ENCODE measurements at places on chromosomes 6 and 20. TPM values are rescaled to one million over a fixed set of nuclear protein-coding genes. Genes with fewer than 3 reads are reported as not detected.

- no peak for DNase-seq
Observed at GRCh38 chr6:80543598-80544222, 437.2 kb downstream of the BCKDHB start.

DNA sequence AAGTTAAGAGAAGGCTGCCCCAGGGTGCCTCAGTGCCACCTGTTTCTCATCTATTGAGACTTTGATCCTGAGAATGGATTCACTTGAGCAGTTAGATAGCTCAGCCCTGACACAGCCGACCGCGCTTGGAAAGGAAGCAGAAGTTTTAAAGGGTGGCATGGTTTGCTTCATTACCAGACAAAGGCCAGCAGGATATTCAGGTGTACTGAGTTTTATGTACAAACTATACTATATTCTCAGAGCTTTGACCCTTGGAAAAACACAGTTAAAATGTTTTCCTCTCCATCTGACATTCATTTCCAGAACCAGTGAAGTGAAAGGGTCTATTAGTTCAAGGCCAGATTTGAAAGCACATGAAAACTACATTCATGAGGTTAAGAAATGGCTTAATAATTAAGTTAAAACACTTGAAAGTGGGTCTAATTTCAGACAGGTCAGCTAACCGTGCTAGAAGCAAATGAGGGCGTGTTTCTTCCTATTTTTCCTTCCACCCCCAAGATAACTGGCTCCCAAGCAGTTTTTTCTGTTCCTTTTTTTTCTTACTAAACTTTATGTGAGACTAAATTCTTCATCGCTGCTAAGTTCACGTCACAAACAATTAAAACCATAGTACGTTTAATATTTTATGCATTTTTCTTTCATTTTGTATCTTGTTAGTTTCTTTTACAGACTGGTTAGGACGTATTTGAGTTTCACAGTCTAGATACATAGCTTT is 385.3 kb upstream of the SOX4 start:
- no peak for DNase-seq

DNA sequence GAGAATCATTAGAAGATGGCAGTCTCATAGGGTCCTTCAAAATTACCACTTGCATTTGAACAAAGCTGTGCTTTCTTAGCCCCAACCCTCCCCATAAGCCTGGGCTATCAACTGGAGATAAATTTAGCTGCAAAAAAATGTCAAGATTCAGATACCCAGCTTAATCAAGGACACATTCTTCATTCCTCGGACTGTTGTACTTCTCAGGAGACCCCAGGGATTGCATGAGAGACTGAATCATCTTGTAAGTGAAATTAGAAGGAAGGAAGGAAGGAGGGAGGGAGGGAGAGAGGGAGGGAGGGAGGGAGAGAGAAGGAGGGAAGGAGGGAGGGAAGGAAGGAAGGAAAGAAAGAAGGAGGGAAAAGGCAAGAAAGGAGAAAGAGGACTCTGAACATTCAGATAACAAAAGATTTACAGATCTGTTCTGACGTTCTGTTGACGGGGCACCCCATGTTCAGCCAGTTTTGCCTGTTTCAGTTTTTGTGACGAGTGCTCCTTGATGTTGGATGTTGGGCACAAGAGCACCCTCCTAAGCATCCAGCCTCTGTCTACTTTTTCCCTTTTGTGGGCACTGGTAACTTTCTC is 498.7 kb downstream of the PREX1 start:
- no peak for DNase-seq

- peak; percentile 60 for DNase-seq
Observed at GRCh38 chr6:138001750-138002349, 105.4 kb downstream of the PERP start.

GRCh38 chr6:33439956-33440648 is 14.3 kb upstream of the ZBTB9 start:
- no peak for DNase-seq

GRCh38 chr20:8094850-8095249 is 37.2 kb upstream of the PLCB1 start:
- DNase-seq = no peak

- no peak for DNase-seq
Observed at GRCh38 chr6:122799916-122800686, 11.0 kb downstream of the SMPDL3A start.

CAP2 gene
- total RNA-seq = 24.3 TPM

GRCh38 chr20:25016471-25016870 is 23.9 kb upstream of the APMAP start:
- DNase-seq = no peak

LY6G6D gene
- not detected for total RNA-seq

DNA sequence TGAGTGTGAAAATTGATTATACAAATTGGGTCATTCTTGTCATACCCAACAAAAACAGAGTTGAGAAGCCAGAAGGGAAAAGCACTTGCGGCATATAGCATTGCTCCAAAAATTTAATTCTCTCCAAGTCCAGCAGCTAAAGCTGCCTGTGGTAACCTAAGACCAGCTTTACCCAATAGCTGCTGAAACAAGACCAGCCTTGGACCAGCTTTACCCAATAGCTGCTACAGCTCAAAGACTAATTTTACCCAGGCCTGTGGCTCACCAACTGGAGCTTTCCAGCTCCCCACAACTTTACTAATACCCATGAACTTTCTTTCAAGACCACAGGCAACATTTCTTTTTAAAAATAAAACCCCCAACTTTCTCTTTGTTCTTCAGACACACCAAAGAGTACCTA is 32.8 kb upstream of the ZNF133 start:
- DNase-seq = no peak

ADA gene
- total RNA-seq = 8.2 TPM

GRCh38 chr20:49925901-49926454 is 10.2 kb upstream of the RNF114 start:
- DNase-seq = no peak

DNA sequence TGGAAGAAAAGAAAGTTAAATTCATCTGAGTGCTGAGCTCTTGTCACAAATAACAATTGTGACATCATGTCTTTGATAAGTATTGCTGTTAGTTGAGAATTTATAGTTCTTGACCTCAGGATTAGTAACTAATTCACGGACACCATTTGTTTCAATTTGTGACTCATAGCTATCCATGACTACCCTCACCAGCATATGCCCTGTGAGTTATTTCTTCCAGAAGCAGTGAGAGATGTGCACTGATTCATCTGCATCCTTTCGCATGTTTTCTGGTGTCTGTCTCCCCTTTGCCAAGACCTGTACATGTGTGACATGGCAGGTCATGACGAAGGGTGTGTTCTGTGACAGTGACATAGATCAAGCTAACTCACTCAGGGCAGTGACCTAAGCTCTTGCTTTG is 86.9 kb downstream of the SOBP start:
- DNase-seq = no peak

HSPA12B gene
- 1.1 TPM for total RNA-seq

DNA sequence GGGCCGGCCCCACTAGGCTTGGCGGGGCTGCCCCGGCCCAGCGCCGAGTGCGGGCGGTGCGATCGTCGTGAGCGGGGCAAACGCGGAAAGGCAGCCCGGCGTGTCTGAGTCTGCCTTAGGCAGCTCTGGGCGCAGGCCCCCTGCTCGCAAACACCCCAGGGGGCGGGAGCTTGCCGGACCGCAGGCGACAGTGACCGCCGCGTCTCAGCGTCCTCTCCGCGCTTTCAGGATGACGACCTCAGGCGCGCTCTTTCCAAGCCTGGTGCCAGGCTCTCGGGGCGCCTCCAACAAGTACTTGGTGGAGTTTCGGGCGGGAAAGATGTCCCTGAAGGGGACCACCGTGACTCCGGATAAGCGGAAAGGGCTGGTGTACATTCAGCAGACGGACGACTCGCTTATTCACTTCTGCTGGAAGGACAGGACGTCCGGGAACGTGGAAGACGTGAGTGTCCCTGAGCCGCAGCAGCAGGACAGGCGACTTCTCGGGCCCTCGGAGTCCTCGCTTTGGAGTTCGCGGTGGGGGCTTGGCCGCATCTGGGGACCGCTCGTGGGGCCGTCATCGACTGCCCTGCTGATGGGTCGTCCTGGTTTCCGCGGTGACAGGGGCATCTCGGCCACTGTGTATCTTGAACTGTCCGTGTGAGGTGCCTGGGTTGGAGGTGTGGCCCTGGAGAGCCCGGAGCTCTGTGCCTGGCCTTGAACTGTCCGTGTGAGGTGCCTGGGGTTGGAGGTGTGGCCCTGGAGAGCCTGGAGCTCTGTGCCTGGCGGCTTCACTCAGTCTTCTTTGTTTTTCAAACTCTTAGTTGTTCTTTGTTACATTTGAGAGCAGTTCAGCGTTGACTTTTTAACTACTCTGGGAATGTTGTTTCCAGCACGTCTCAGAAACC is 786 bp downstream of the ADRM1 start:
- peak; percentile 16 for DNase-seq

- DNase-seq = no peak
Observed at GRCh38 chr20:5967469-5967868, 17.0 kb downstream of the MCM8 start.

MTFR2 gene
- 6.7 TPM for total RNA-seq

GRCh38 chr20:18678549-18679419 is 90.9 kb downstream of the DTD1 start:
- peak; percentile 5 for DNase-seq

IL17F gene
- not detected for total RNA-seq

DNA sequence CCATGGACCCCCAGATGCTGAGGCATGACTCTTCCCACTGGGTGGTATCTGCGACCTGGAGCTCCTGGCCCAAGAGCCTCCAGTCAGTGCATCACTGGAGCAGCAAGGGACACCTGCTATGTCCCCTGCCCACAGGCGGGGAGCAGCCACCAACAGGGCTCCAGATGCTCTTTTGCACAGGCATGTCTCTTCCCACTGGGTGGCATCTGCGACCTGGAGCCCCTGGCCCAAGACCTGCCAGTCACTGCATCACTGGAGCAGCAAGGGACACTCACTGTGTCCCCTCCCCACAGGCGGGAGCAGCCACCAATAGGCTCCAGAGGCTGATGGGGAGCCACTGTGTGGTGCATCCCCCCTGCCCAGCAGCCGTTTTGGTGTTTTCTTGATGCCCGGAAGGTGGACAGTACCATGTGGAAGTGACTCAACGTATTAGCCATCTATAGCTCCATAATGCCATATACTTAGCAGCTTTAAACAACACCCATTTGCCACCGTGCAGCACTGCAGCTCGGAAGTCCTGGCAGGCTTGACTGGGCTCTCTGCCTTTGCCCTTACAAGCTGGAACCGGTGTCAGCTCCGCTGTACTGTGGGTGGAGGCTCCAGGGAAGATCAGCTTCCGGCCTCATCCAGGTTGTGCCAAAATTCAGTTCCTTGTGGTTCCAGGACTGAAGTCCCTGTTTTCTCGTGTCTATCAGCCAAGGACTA is 124.9 kb upstream of the CST7 start:
- DNase-seq = no peak

GRCh38 chr20:12269579-12269978 is 351.9 kb downstream of the BTBD3 start:
- no peak for DNase-seq

FERMT1 gene
- not detected for total RNA-seq

GRCh38 chr6:63471654-63472053 is 100.6 kb upstream of the LOC128125822 start:
- DNase-seq = no peak

- DNase-seq = no peak
Observed at GRCh38 chr20:15616626-15617025, 956.6 kb downstream of the KIF16B start.

DNA sequence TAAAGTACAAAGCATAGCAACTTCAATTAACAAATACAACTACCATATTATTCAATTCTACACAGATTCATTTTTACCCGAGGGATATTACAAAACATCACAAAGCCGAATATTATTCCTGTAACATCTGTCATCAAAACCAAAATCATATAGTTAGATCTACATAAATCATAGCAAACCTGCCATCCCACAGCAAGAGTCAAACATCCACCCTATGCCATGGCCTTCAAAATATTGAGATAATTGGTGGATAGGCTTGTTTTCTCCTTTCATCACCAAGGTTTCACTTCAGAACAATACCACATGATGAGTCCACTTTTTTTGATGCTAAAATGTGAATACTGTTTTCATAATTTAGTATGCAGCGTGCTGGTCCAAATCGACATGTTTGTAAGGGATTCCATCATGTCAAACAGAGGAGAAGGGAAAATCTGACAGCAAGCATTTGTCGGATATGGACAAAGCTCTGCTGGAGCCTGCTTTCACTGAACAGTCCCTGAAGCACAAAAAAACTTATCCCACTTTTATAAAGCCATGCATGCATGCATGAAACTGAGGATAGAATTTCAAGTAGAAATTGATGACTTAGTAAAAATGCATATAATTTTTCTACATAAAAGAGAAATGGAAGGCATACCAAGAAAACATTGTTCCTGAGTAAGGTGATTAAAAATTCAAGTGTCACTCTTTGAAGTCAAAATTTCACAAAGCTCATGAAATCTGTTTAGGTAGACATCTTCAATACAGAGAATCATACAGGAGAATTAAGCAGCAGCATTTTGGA is 494.1 kb downstream of the HACE1 start:
- DNase-seq = no peak

DNA sequence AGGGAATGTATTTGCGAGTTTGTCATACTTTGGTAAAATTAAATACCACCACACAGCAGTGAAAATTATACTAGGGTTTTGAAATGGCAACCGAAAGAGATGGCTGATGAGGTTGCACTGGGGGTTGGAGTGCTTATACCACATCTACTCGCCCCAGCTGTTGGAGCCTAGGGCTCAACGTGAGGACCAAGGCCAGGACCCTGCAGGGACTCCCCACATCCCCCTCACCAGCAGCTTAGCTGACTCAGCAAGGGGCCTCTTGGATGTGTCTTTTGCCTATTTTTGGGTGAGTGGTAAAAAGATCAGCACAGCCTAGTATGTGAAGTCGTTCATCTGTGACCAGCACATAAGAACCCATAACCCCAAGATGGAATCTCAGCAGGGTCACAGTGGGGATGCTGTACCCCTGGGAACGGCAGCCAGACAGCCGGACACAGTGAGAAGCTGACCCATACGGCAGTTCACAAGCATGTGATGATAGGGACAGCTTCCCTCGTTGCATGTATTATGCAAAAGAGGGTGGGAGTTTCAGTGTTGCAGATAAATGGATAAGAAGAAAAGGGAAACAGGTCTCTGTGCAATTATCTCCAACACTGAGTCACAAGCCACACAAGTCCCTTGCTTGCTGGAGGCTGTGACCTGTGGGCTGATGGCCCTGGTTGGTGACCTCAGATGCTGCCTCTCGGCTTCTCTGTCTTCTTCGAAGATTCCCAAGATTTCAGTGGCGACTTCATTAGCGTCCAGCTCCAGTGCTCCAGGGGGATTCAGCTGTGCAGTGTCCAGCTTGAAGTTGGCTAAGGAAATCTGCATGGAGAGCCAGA is 20.9 kb upstream of the SPO11 start:
- no peak for DNase-seq

COL10A1 gene
- total RNA-seq = not detected

DNA sequence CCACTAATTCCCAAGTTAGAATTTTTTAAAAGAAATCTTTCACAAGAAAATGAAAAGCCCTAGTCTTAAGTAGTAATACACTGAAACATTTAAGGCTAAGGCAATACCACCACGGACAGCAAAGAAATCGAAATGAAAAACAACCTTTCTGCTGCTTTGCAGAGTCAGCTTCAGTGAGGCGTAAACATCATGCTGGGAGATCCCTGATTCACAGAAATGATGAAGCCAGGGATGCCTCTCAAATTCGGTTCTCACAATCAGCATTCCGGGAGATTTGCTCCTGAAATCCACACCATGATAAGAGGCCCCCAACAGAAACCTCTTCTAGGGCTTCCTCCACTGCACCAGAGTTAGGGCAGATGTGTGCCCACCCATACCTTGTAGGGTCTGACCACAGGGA is 18.6 kb downstream of the RRBP1 start:
- DNase-seq = no peak
